ENCODE measurements at places on chromosomes 6 and 20.

DNA sequence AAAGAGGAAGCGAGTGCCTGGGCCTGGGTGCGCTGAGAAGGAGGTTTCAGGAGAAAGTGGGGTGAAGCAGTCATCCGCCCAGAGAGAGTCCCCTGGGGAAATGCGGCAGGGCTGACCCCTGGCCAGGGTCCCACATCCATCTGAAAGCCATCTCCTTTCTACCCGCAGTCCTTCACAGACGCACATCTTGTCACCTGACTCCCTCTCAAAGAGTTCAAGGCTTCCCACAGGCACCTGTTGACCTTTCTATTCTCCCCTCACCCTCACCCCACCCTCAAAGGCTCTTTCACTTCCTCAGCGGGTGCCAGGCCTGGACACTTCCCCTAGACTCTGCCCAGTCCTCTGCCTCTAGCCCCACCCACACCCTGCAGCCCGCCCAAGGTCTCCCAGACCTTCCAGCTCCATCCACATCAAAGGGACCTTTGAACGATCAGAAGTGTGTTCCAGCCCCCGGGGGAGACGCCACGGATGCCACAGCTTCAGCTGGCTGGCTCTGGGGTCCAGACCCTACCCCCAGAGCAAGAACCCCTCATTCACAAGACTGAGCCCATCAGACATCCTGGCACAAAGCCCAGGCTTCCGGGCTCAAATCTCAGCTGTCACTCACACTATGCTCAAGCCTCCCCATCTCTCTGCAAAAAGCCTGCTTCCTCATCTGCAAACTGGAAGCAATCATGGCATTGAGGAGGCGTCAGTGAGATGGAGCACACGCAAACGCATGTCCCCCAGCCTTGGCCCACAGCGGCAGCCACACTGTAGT lies 2.1 kb downstream of the CTSZ start:
- peak; percentile 52 for DNase-seq

DNA sequence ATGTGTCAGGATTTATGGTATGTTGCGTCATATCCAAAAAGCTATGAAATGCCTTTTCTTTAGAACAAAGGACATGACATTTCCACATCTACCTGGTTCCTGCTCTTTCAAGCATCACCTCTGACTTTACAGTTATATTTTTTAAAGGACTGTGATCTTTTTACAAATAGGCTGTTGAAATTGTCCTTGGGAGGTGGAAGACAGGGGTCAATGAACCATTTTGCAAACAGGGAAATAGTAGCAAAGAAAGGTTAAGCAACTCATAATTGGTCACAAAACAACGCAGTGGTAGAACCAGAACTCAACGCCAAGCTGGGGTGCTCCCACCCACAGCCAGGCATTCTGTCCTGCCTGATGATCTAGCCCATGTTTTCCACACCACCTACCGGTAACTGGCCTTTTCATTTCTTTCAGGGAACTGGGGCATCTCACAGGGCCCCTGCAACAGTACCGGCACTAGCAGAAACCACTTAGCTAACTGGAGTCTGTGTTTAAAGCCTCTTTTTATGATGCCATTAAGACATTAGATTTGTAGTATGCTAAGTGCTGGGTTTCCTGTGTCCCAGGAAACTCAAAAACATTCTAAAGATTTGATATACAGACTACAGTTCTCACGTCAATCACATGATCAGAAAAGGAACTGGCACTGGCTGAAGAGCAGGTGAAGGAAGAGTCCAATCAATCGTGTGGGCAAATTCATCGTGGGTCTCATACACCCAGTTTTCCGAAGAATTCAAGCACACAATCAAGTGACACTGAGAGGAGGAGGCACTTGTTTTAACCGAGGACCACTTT lies 13.9 kb downstream of the ZNF217 start:
- DNase-seq = peak; percentile 41

DNA sequence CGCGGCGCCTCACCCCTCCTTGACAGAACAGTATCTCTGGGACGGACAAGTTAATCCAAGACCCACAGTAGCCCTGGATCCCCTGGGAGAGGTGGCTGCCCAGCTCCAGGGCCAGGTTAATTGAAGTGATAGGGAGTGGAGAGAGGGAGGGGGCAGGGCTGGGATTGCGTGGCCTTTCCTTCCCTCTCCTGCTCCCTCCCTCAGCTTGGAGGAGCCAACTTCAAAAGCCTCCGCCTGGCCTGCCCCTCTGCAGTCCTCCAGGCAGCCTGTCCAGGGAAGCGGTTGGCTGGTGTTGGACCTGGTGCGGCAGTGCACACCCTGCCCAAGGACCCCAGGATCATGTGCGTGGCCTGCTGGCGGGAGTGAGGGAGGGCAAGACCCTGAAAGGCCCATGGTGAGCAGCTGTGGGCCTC lies at the start of gene C20orf204:
Gene C20orf204 (plus strand): TSS at position 250 of the 413 bp plus-strand sequence. CDS start 142 bp downstream, at position 392.
- DNase-seq = no peak

DNA sequence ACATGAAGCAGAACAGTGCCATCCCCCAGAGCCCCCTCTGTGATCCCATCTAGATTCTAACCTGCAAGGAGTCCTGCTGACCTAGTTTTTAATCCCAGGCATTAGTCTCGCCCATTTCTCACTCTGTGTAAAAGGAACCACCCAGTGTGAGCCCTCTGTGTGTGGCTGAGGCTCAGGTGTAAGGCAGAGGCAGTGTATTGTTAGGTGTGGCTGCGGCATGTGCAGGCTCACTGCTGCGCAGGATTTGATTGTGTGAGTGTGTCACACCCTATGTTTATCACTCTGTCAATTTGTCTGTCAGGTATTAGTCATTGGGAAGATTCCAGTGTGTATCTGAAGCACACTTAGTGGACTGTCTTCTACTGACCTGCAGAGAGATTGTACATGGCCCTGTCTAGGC lies 13.7 kb upstream of the CST8 start:
- no peak for DNase-seq

GRCh38 chr20:62458275-62459251 lies 17.2 kb downstream of the GATA5 start:
- no peak for DNase-seq
